ENCODE measurements at places on chromosomes 13 and 19.
A peak's percentile ranks its signal among the peaks of the same experiment; 100 is the strongest.

GRCh38 chr13:80037505-80037888, 303.4 kb downstream of the SPRY2 start:
- DNase-seq = no peak

DNA sequence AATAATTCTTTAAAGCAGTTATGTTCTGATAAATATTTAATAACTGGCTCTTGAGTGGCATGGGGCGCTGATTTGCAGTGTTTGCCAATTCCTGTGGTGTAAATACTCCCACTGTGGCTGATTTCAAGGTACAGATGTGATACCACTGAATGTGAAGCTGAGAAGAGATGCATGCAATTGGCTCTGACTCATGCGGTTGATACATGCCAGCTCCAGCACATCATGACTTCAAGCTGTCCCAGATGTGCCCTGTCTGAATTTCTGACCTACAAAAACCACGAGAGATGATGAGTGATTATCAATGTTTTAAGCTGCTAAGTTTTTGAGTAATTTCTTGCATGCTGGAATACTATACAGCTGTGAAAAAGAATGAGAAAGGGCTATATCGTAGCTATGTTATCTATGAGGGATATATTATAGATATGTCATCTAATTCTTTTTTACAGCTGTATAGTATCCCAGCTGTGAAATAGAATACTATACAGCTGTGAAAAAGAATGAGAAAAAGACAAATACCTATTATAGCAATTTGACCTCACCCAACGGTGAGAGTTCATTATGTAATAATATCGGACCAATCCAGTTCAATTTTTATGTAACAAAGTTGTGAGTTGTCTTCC, 7.6 kb upstream of the ACSBG2 start:
- no peak for DNase-seq

- no peak for DNase-seq
Observed at GRCh38 chr19:51140441-51140840, 1.7 kb upstream of the SIGLEC7 start.

DNA sequence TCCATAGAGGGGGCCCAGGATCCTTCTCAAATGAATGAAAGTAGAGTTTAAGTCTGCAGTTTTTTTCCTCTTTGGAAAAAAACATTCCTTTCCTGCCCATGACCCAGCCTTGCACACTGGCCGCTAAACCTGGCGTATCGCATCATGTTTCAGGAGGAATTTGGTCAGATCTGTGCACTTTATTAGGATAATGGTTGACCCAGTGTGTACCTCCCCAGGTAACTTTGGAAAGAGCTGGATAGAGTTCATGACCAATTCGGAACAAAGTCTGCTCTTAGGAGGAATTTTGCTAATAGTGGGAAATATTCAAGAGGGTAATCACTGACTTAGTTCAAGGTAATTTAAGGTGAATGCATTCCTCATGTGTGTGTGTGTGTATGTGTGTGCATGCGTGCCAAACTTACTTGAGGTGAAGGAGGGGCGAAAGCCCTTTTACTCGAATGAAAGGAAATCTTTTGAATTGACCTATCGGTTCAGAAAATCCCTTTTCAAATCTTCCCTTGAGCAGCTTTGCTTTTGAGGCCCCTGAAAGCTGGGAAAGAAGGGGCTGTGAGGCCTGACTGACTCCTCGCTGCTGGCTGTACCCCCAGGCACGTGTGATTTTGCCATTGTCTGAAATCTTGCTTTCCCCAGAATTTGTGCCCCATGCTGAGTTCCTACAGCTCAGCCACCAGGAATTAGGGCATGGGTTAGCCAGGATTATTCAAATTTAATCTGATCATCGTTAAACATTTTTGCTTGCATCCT, 46.3 kb downstream of the SIPA1L3 start:
- no peak for DNase-seq

DNA sequence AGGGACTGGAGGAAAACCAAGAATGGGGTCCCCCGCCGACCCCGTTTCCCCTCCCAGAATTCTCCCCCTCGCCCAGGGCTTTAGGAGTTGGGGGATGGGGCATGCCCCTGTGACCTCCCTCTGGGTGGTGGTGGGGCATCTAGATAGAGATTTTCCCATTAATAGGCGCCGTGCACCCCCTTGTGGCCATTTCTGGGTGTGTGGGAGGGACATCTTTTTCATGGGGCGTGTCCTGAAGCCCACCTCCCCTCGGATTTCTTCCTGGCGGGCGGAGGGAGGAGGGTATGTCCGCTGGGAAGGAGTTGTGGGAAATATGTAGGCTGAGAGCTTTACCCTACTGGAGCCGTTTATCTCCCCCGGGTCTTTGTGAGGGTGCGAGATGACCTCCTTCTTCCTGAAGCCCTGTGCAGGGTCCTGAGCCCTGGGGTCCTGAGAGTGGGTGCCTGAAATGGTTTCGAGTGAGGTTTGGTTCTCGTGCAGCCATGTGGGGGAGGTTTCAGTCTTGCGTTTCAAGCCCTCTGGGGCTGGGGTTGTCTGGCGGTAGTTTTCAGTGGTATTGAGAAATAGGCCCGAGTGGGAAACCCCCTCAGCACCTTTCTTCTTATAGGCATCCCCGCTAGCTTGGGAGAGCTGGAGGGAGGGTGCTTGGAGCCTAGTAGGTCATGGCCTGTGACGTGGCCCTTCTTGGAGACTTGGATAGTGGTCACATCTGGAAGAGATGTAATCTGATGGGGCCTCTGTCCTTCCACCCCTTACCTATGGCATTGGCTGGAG, 1.0 kb downstream of the PRMT1 start:
- peak; percentile 95 for DNase-seq

DNA sequence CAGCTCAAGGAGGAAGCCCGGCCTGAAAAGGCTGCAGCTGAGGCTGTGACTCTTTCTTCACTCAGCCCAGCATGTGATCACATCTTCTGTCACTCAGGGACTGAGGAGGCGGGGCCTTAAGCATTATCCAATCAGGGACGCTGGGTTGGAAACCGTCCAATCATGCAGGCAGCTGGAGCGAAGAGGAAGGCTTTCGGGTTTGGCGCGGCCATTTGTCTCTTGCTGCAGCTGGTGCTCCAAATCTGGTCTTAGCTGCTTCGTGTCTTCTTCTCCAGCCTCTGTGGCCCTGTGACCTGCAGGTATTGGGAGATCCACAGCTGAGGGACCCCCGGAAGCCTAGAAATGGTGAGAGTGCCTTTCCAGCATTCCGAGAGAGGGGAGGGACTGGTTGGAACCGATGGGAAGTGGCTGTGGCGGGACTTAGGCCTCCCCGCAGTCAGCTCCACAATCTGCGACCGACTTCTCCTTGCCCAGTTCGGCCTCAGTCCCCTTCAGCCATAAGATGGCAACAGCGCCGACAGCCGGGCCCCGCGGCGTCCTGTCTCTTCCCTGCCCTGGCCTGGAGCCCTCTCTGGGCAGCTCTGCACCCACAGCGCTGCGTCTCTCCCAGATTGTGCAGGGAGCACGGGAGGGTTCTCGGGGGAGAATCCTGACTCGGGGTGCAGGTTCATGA, at the start of gene ZNF90:
ZNF90 (plus strand) TSS at position 210 of the 673 bp plus-strand sequence; CDS start at position 343, 133 bp downstream.
- DNase-seq = peak; percentile 95

DNA sequence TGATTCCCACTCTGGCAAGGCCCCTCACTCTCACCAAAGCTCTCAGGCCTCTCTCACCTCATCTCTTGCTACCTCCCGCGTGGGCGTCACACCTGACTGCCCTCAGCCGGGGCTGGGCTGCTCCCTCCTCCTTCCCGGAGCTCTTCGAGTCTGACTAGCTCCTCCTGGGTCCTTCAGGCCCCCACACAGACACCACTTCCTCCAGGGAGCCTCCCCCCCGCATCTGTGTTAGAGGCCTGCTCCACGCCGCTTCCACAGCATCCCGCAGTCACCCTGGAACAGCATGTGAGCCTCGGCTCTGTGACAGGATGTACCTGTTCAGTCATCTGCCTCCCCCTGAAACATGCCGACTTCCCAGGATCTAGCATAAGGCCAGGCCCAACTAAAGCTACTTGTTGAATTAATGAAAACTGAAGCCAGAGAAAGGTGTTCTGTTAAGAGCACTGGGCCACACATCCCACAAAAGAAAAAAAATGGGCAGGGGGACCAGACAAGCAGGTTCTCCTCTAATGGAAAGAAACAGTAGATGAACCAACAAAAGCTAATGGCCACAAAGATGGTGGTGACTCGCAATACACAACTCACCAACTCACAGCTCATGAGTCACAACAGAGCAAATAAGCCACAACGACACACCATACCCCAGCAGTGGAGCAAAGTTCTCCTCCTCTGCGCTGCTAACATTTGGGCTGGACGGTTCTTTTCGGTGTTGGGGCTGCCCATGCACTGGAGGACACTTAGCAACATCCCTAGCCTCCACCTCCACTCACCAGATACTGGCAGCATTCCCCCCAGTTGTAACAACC, 3.0 kb downstream of the PPP6R1 start:
- no peak for DNase-seq

- peak; percentile 83 for DNase-seq
Observed at GRCh38 chr19:7533925-7534480, 1.5 kb upstream of the PNPLA6 start.

Data from WTC11 (cell line).